ENCODE measurements at places on chromosomes 2 and 18. TPM values are rescaled to one million over a fixed set of nuclear protein-coding genes. Genes with fewer than 3 reads are reported as not detected.

ST8SIA3 gene
- not detected for total RNA-seq

TMEM247 gene
- total RNA-seq, result not detected

LGALSL gene
- 0.98 TPM for total RNA-seq

DNA sequence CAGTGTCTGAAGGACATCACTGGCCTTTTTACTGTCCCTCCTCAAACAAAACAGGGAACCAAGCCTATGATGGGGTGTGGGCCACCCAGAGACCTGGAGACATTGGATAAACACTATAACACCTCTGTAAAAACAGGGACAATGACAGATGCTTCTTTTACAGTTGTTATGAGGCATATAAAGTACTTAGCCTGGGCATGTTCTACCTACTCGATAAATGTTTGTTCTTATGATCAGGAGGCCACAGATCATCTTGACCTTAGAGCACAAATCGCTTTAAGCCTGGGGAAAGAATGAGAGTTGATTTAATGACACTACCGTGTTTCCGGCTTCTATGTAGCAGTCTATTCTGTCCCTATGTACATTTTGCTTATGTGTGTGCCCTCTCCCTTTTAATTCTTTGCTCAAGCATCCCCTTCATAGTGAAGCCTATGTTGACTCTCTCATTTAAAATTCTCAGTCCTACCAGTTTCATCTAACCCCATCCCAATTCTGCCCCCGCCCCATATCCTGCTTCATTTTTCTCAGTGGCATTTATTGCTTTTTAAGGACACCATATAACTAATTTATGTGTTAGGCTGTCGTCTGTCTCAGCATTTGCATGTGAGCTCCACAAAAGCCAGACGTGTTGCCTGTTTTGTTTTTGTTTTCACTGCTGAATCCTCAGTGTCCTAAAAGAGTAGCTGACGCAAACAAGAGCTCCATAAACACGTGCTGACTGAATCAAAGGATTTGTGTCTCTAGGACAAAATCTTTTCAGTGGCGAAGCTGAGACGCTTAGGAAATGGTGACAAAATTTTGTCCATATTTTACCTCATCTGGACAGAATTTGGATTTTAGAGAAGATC lies 182.3 kb upstream of the ST6GAL2 start:
- no peak overlapping the region for H3K4me3 ChIP-seq
- H3K27ac ChIP-seq, result no peak overlapping the region
- H3K36me3 ChIP-seq, result no peaks in the 10 kb centered on the region
- no peaks in the 10 kb centered on the region for H3K27me3 ChIP-seq
- DNase-seq, result no peak

GRCh38 chr2:96656540-96656939 lies 14.0 kb downstream of the FER1L5 start:
- H3K4me3 ChIP-seq, result no peak overlapping the region
- no peaks in the 10 kb centered on the region for H3K36me3 ChIP-seq
- H3K4me1 ChIP-seq, result no peaks in the 10 kb centered on the region
- DNase-seq, result no peak
- no peak overlapping the region for H3K27ac ChIP-seq

- peak overlapping the region; percentile 46 for H3K4me3 ChIP-seq
- peak; percentile 20 for DNase-seq
- H3K4me1 ChIP-seq, result peaks cover 76% of the 10 kb centered on the region
- H3K27me3 ChIP-seq, result no peaks in the 10 kb centered on the region
- H3K27ac ChIP-seq, result peak overlapping the region; percentile 78
Observed at GRCh38 chr2:230658877-230659652, 53.6 kb upstream of the CAB39 start.

DNA sequence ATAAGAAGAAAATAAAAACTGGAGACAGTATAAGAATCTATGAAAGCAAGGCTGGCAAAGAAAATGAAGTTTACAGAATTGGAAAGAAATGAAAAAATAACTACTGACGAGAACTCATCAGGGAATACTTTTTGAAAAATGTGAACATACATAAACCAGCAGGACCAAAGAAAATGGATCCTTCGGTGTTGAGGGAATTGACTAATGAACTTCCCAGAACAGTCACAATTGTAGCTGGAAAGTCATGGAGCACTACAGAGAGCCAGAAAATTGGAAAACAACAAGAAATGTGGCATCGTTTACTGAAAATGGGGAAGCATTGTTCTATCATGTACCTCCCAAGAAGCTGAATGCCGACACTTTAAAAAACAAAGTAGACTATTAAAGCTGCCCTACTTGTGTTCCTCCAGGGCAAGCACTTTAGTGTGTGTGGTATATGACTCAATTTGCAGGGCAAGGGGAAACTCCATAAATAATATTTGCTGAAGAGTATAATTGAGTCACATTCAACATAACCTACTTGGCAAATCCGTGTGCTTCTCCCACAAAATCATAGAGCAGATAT lies 1221.6 kb upstream of the NRXN1 start:
- H3K27ac ChIP-seq, result no peak overlapping the region
- no peak overlapping the region for H3K4me3 ChIP-seq
- H3K4me1 ChIP-seq, result no peaks in the 10 kb centered on the region
- DNase-seq, result no peak
- H3K36me3 ChIP-seq, result no peaks in the 10 kb centered on the region
- no peaks in the 10 kb centered on the region for H3K27me3 ChIP-seq

Data from CD8-positive, alpha-beta memory T cell (primary cell).